ENCODE measurements at places on chromosomes 6 and 20.

- no peak for DNase-seq
These were observed 72.7 kb downstream of the BLOC1S5 start for GRCh38 chr6:7991536-7991935.

DNA sequence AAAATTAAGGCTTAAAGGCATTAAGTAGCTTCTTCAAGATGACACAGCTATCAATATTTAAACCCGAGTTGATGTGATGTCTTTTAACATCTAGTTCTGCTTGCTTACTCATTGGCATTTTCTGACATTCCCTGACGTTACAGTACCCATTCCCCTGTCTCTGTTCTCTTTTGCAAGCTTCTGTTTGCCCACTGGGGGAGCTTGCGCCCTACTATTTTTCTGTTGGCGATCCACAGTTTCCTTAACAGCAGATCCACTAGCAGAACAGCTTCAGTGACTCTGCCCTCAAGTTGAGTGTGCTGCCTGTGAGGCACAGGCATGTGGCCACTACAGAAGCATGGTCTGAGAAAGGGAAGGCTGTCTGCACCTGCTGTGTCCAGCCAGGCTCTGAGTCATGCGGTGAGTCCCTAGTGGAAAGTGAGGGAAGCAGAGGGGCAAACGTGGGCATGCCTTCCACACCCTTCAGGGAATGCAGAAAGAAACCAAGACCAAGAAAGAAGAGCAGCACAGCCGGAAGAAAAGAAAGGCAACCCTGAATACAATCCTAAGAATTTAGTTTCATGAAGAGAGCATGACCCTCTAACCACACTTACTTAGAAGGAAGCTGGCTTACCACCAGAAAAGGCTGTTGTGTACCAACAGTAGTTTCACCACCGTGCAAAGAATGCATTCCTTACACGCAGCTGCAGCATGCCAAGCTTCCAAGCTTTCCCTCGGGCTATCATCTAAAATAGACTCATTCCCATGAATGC is 97.7 kb upstream of the VGLL2 start:
- DNase-seq, result no peak

- no peak for DNase-seq
These were observed 429.1 kb downstream of the ADGRB3 start for GRCh38 chr6:69064226-69064625.

GRCh38 chr6:30157581-30157980 is 3.4 kb downstream of the TRIM10 start:
- no peak for DNase-seq

- DNase-seq, result no peak
These were observed 74.1 kb upstream of the SALL4 start for GRCh38 chr20:51876313-51876940.

DNA sequence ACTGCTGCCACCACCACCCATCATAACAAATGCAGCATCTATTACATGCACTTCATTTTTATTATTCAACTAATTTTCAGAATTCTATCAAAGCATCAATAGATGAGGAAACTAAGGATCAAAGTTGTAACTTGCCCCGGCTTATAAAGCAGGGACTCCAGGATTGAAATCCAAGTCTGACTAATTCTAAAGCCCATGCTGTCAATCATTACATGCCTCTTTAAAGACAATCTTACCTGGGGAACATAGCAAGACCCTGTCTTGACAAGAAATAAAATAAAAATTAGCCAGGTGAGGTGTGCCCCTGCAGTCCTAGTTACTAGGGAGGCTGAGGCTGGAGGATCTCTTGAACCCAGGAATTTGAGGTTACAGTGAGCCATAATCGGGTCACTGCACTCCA is 182.4 kb downstream of the ISM1 start:
- no peak for DNase-seq

GRCh38 chr6:28589234-28589956 is 63.7 kb downstream of the GPX5 start:
- no peak for DNase-seq

Measured in activated gamma-delta T cell (primary cell).